ENCODE measurements at places on chromosomes 5 and 9. TPM values are rescaled to one million over a fixed set of nuclear protein-coding genes. Genes with fewer than 3 reads are reported as not detected.

- DNase-seq: no peak
These were observed 10.7 kb upstream of the DIPK1B start for GRCh38 chr9:136701668-136702053.

DNA sequence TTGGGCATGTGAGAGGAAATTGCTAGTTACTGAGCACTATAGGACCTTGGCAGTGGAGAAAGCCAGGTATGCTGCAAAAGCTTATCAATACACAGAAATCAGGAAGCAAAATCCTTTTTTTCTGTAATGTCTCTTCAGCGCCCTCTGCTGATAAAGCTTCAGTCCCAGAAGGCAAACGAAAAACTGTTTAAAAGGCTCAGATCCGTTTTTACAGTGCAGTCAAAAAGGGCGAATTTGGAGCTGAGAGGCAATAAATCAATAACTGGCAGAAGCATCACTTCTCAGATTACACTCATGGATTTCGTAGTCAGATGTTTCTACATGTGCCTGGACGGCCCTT, 1.1 kb upstream of the MAN2A1 start:
- no peak for DNase-seq

DNA sequence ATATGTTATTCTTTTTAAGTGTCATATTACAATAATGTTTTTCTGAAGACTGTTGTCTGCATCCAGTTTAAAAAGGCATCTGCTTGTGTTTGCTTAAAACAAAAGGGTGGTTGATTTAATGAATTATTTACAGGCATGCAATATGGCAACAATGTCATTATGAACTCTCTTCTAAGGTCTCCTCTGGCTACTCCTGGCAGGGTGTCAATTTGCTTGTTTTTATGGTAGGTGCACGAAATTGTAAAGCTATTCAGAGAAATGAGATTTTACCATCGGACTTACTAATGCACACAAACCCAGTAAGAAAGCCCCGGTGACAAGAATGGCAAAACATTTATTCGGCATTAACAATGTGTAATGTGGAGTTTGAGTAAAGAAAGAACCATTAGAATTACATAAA, 539.8 kb upstream of the ZNF608 start:
- no peak for DNase-seq

GRCh38 chr5:88707216-88707965, 175.6 kb downstream of the MEF2C start:
- no peak for DNase-seq

DNA sequence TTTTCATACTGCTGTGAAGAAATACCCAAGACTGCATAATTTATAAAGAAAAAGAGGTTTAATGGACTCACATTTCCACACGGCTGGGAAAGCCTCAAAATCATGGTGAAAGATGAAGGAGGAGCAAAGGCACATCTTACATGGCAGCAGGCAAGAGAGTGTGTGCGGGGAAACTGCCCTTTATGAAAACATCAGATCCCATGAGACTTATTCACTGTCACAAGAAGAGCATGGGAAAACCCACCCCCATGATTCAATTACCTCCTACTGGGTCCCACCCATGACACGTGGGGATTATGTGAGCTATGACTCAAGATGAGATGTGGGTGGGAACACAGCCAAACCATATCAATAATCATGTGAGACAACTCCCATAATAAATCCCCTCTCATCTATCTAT, 8.7 kb downstream of the TTC39B start:
- DNase-seq: no peak

DNA sequence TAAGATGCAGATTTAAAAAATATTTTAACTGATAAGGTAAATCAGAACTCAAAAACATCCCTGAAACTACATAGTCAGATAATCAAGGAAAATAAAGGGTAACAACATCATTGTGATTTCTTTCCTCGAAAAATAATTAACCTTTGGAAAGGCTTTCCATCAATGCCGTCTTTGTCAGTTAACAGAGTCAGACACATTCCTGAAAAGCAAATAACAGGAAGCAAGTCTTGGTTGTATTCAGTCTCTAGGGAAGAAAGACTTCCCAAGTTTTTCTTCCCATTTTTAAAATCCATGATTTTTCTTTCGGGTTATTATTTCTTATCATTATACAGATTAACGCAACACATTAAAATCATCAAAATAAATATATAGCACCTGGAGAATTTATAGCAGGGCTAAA, 256.4 kb upstream of the CDH6 start:
- DNase-seq: no peak

- DNase-seq: no peak
These were observed 481.7 kb downstream of the CDH10 start for GRCh38 chr5:24163091-24163490.

GRCh38 chr9:136953771-136954269, 1.7 kb downstream of the LCN12 start:
- DNase-seq: no peak

- no peak for DNase-seq
These were observed 591.1 kb downstream of the SEMA5A start for GRCh38 chr5:8954801-8955200.

DNA sequence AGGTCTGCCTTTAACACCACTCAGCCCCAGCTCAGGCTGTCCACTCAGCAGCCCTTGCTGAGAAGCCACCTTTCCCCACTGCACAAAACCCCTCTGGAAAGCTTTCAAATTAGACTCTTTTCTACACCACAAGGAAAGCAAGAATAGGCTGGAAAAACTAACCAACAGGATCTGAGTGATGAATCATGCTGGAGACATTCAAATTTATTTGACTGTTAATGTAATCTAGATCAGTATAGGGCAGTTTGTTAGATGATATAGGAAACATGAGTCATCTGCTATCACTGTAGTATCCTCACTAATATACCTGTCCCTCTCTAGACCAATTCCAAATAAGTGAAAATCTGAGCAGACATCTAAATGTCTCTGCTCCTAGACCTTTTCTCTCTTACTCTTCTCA, 127.8 kb upstream of the PAM start:
- DNase-seq: no peak

- DNase-seq: no peak
These were observed 40.3 kb upstream of the TNFAIP8 start for GRCh38 chr5:119315516-119315949.

The PCDHAC2 gene
- total RNA-seq: 1.1 TPM

The PCDHB14 gene
- 1.9 TPM for total RNA-seq

The STING1 gene
- total RNA-seq: 52.5 TPM

All from mesenteric fat pad (tissue), 1 donor.